NCI-H748 treated with DMSO at 0.1 percent for 48 hours (cell line): ENCODE measurements at places on chromosomes 1 and 21.

DNA sequence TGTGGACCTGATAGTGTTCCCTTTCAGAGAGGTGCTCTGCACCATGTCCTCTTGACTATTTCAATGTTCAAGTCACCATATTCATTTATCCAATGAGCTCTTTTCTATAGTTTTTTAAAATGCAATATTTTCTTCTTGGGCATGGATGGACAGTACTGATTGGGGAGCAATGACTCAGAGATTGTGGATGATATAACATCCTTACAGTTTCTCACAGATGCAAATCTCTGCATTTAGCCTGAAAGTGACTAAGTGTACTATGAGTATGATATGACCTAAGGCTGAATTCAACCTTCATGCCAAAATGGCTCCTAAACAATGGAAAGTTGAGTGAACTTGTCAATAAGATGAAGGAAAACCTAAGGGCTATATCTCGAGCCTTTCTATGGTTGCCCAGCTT lies 36.5 kb downstream of the C4BPA start:
- DNase-seq = no peak

GRCh38 chr1:19209990-19210771 lies at the start of gene UBR4:
Gene UBR4, minus strand, starts transcription at chr1:19210266. Its CDS starts 18 bp downstream, at chr1:19210248.
- DNase-seq = peak; percentile 78

- DNase-seq = no peak
These were observed 52.8 kb downstream of the IGSF21 start for GRCh38 chr1:18160290-18160942.

DNA sequence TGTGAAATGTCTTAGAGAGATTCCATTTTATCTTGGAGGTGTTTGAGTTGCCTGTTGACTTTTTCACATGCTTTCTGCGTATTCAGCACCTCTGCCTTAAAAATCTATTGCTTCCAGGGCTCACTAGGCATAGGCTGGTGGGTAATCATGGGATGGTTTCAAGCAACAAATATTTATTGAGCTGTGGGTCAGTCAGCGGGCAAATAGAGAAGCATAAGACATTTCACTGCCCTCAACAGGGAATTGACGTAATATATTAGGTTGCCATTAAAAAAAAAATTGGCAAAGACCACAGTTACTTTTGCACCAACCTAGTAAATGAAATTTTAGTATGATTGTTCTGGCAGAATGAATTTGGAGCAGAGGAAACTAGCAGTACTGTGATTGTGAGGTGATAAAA lies 44.3 kb upstream of the NBL1 start:
- no peak for DNase-seq

DNA sequence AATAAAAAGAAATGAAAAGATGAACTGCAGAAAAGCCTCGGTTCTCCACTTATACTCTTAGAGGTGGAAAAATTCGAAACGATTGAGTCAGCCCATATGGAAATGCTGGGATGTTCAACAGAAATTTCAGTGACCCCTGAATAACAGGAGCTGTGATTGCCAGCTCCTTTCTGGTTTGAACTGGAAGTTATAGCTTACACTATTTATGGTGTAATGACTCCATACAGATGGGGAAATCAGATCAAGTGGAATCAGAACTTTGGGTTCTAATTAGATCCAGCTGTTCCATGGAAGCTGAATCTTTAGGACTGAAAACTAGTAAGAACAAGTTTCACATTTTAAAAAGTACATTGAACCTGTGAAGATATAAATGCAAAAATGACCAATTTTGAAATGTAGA lies 569.3 kb upstream of the ZRANB2 start:
- DNase-seq = no peak

DNA sequence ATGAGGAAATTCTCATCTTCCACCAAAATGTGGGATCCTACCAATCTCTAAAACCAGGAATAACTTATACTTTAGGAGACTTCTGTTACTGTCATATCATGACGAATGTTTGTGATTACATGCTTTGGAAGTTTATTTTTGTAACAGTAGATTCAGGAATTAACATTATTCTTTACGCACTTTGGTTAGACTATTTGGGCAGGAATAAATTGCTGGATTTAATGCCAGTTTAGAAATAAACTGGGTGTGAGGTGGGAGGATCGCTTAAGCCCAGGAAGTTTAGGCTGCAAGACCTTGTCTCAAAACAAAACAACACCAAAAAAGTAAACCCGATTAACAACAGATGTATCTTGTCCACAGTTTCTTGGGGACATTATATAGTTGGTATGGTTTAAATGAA lies 52.1 kb downstream of the MIGA1 start:
- DNase-seq = no peak

DNA sequence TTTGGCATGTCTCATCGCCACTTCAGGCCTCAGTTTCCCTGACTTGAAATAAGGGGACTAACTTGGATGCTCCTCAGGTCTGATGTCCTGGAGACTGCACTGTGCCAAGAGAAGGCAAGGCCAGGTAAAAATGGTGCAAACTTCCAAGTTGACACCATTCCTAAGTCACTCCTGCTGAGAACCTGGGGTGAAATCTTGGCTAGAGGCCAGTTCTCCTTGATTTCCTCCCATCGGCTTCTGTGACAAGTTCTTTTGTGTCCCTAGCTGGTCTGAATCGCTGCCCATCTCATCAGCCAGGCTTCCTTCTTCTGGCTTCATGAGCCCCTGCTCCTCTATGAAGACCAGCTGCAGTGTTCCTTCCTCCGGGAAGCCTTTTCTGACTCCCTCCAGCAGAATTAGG lies 48.6 kb upstream of the ID3 start:
- no peak for DNase-seq

- no peak for DNase-seq
These were observed 48.2 kb downstream of the RPAP2 start for GRCh38 chr1:92346866-92347640.

DNA sequence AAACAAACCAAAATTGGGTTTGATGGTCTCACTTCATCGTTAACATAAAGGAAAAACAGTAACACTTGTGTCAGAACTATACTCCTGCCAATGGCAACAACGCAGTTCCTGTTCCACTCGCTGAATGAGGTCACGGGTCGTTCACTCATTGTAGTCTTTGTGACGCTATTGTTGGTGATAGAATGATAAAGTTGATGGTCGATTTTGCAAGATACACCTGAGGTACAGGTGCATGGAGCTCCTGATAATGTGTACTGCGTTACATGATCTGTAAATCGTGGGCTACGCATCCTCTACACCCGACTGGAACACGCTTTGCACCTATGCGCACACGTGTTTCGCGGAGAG lies 391 bp upstream of the CENPS start:
- DNase-seq = no peak

- DNase-seq = no peak
These were observed 163.1 kb upstream of the USP25 start for GRCh38 chr21:15566703-15567102.

DNA sequence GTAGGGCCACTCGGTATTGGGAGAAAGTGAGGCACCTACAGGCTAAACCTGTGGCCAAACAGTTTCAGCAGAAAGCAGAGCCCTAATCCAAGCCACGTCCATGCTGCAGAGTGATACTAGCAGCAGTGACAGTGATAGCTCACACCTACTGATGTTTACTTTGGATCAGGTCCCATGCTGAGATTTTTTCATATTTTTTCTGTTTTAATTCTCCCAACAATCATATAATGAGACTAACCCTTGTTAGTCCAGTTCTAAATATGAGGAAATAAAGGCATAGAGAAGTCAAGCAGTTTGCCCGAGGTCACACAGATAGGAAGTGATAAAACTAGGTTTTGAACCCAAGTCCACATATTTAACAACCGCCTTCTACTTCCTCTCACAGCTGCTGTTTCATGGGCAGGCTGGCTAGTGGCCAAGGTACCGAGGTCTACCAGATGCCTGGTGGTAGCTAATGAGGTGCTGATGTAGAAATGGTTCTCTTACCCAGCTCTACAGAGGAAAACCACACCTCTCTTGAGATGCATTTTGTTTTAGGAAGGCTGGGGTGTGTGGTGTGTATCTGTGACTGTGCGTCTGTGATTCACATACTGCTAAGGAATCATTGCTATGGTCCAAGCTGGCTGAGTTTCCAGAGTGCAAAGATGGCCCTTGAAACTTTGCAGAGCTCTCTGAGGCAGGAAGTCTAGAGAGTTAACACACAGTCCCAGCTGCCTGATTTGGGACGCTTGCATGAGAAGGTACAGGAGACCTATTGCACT lies 80.3 kb upstream of the ARTN start:
- DNase-seq = peak; percentile 29

GRCh38 chr1:160855181-160855981 lies 7.3 kb downstream of the CD244 start:
- DNase-seq = no peak
